ENCODE measurements at places on chromosomes 7 and 10.

- DNase-seq: no peak
These were observed 22.4 kb upstream of the UTF1 start for GRCh38 chr10:133207627-133208026.

GRCh38 chr7:37416378-37417106 lies 32.1 kb downstream of the ELMO1 start:
- no peak for DNase-seq

DNA sequence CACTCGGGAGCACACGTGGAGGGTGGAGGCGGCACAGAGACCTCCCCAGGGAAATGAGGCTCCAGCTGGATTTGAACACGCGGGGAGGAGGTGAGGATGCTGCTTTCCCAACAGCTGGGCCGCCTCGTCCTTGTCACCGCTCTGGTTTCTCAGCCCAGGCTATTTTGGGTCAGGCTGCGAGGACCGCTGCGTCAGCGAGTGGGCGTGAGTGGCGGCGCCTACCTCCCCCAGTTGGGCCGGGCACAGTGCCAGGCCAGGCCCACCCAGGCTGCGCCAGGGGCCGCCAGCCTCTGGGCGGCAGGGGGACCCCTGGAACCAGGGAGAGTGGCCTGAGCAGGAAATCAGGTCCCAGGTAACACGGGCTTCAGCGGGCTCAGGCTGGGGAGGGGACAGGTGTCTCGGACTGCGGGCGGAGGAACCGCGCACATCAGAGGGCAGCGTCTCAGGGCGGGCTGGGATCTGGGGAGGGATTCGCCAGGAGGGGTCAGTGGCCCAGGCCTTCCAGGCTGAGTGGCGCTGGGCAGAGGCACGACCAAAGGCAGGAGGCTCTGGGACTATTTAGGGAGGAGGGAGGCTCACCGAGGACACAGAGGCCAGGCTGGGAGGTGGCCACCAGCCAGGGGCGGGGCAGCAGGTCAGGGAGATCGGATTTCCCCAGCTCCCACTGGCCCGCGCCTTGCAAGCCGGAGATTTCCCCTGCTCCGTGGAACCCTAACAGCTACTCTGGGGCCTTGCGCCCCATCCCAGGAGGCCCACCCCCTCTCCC lies 125.2 kb upstream of the RET start:
- DNase-seq: no peak

- DNase-seq: no peak
These were observed 28.6 kb downstream of the PARD3 start for GRCh38 chr10:34786464-34786863.

DNA sequence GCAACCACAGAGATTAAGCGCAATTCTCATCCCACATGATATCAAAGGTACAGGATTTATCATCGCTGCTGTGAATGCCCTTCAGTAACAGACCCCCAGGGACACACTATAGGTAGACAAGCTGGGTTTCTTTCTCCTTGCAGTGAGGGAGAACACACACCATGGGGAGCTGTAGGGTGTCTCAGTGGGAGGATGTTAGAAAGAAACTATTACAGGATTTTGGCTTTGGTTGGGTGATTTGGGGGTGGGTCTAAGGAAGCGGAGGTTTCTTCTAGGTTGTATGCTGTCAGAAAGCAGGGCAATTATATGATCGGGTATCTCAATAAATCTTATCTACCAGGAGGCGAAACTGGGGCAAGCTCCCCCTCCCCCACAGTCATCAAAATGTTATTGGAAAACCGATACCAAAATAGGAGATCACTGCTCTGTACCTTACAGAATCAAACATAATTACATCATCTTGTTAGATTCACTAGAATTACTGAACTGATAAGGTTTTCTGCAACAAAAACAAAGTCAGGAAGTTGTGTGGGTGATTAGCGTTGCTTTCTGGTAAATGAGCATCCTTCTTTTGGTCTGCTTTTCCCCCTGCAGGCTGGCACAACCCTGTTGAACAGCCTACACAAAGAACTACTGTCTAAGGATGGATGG lies 209.7 kb downstream of the TEX36 start:
- DNase-seq: no peak

GRCh38 chr7:47724335-47724982 lies 142.5 kb upstream of the TNS3 start:
- no peak for DNase-seq

DNA sequence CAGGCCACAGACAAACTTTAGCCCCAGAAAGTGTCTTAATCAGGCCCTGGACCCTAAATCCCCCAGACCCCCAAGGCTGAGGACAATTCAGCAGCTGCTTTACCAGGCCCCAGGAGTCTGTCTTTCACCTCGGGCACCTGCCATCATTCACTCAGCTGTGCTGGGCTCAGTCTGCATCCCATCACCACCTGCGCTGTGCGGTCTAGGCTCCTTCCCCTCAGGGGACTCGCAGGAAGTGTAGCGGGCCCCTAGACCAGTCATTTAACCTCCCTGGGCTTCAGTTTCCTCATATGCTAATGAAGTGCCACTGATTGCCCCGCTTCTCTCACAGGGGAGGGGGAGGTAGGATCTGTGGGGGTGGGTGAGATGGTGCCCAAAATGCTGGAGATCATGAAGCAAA lies 76.4 kb upstream of the ZMIZ1 start:
- DNase-seq: no peak

- no peak for DNase-seq
These were observed 2.6 kb upstream of the PPIA start for GRCh38 chr7:44793919-44794318.

GRCh38 chr10:89278034-89278535 lies 23.8 kb upstream of the IFIT2 start:
- no peak for DNase-seq
